ENCODE measurements at places on chromosomes 16 and 17. TPM values are rescaled to one million over a fixed set of nuclear protein-coding genes. Genes with fewer than 3 reads are reported as not detected.

The KCNJ12 gene
- 5.9 TPM for total RNA-seq

The PARD6A gene
- 12.1 TPM for total RNA-seq

The ZMYND15 gene
- 1.4 TPM for total RNA-seq

The MSRB1 gene
- total RNA-seq: 11.7 TPM

The TMEM220 gene
- 9.0 TPM for total RNA-seq

The KRT16 gene
- total RNA-seq: 4.8 TPM

The KCNJ2 gene
- total RNA-seq: 0.82 TPM

The KRT12 gene
- total RNA-seq: not detected

The AANAT gene
- total RNA-seq: not detected

The RAB37 gene
- total RNA-seq: 0.82 TPM

The CHRNE gene
- 2.0 TPM for total RNA-seq
